ENCODE measurements at places on chromosomes 6 and 20. TPM values are rescaled to one million over a fixed set of nuclear protein-coding genes. Genes with fewer than 3 reads are reported as not detected.

DNA sequence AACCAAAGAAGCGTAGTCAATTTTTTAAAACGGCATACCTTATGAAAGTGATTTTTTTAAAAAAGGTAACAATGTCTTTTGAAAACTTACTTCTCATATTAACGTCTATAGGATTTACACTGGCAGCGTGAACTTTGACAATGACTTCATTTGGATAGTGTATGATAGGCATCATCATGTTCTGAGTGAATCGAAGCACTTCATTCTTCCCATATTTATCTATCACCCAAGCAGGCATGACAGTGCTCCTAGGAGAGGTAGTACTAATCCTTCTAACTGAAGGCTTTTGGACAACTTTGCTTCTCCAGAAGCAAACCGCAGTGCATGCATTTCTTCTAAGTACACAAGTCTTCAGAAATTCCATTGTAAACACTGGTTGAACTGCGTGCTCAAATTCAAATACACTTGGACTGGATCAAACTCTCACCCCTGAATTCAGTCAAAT lies 618 bp downstream of the RTN4IP1 start:
- no peak for DNase-seq

DNA sequence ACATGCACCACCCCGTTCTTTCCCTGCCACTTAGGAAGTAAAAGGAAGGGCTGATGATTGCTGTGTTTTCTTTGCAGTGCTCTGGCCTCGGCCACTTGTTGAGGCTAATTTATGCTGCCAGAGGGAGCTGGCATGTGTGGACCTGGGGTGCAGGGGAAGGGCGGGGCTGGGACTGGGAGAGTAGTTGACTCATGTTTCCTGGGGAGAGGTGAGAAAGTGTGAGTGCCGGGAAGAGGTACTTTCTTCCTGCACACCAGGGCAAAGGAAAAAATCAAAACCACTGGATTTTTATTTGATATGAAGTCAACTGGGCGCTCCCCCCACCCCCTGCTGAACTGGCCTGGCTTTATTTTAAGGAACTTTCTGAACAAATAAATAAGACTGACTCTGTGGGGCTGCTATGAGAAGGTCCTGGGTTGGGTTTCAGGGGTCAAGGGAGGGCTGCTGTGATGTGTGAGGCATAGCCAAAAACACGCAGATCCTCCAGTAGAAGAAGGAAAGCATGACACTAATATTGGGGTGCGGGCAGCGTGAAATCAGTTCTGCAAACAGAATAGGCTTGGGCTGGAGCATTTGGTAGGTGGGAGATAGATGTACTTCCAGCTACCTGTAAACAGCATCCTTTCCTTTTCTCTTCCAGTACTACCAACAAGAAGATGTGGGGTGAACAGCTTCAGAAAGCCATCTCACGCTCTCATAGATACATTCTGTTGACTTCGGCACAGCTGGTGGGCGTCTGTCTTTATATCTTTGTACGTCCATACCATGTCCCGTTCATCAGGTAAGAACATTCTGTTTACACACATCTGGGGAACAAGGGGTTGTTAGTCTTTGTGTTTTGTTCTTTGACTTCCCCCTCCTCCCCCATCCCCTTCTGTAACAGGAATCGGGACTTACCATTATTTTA lies 87.5 kb downstream of the SYNJ2 start:
- DNase-seq, result peak; percentile 65

DNA sequence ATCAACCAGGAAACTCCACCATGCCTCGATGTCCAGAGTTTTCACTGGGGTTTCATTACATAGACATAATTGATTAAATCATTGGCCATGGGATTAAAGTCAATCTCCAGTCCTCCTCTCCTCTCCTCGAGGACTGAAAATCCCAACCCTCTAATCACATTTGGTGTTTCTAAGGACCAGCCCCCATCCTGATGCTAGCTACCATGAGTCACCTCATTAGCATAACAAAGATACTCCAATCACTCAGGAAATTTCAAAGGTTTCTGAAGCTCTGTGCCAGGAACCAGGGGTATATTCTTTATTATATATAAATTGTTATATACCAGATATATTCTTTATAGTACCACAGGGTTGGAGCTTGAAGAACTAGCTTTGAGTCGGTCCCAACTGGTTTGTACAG lies 212.9 kb upstream of the PRND start:
- no peak for DNase-seq

ATP6V1G2 gene
- polyA plus RNA-seq, result 0.64 TPM

TREML1 gene
- not detected for polyA plus RNA-seq

Measured in A549 (cell line).